ENCODE measurements at places on chromosomes 3 and 15. TPM values are rescaled to one million over a fixed set of nuclear protein-coding genes. Genes with fewer than 3 reads are reported as not detected.

Gene ASB14
- not detected for total RNA-seq

DNA sequence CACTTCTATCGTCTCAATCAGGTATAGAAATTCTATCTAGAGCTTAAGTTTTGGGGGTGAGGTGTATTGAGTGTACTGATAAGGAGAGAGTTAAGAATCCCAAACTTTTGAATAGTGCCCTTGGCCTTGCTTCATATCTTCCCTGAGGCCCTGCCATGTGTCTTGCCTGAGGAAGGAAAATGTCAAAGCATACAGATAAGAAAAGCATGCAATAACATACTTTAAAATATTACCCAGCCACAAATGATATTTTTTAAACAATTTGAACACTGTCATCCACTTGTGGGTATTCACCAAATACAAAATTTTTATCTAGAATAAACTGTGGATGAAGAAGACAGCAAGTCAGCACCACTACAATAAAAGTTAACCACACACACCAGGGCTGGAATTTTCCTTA lies 631.0 kb upstream of the ALCAM start:
- no peak for DNase-seq

DNA sequence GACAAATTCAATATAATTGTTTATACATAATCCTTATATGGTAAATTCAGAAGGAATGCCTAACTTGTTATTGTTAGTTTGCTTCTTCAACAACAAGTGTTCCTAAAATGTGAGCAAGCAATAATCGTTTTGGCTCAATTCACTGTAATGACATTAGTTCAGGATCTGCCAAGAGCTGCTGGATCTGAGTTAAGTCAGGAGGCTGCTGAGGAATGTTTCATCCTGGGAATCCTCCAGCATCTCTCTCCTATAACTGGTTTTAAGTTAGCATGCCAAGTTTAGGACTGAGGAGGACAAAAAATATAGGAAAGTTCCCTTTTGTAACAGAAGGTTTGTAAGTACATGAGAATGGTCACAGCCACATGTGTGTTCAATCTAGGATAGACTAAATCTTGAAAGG lies 4.9 kb upstream of the GTF2A2 start:
- no peak for DNase-seq

GRCh38 chr15:100332231-100332630 lies 9.5 kb downstream of the ADAMTS17 start:
- no peak for DNase-seq

DNA sequence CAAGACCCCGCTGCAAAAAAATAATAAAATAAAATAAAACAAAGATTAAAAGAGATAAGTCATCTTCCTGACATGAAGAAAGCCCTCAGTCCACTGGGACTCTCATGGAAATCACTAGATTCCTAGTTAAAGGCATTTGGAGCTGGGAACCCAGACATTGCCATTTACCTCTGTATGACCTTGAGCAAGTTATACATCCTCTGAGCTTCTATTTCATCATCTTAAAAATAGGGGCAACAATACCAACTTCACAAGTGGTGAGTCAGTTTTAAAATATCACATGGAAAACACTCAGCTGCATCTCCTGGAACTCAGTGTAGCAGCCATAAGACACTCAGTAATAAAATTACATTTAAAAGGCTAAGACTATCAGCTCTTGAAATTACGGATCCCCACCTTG lies 334.8 kb downstream of the ERC2 start:
- DNase-seq: no peak

Gene MB21D2
- total RNA-seq: 34.1 TPM

DNA sequence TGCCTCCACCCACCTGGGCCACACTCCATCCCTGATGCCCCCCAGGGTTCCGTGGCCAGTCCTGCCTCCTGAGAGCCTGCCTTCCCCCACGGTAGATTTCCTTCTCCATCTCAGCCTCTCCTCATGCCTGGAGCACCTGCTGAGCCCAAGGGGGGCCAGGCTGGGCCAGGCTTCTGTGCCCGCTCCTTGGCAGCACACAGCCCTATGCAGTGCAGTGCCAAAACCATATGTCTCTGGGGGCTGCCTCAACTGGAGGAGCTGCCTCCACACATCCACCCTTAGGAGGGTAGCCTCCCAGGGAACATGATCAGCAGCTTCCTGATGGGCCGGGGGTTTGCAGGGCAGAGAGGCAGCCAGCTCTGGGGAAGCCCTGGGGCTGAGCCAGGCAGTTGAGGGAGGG lies 24.6 kb upstream of the GATA2 start:
- no peak for DNase-seq

- no peak for DNase-seq
These were observed 29.2 kb downstream of the MYO5A start for GRCh38 chr15:52499506-52499905.

DNA sequence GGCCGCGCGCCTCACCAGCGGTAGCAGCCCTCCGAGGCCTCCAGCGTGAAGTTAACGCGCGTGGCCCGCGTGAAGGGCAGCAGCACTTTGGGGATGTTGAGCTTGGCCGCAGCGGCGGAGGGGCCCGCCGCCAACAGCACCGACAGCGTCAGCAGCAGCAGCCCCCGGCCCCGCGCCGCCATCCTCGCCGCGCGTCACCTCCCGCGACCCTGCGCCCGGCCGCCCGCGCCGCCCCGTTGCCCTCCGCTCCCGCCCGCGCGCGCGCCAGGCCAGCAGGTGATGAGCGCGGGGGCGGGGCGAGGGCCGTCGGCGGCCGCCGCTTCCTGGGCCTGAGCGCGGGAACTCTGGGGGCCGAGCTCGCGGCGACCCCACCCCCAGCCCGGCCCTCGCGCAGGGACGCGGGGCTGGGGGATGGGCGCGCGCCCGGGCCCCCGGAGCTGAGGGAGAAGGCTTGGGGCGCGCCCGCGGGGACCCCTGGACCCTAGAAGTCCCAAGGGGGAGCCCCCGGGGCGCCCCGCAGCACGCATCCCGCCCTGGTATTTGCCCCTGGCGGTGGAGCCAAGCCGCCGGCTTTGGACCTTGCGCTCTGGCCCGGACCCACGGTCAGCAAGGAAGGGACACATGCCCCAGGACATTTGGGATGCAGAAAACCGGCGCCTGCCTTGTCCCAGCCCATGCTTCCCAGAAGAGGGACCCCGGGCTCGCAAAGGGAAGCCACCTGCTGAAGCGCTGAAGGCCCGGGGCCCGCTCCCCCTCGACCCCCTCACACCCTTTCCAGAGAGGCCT lies at the start of gene NUP210:
Gene NUP210 (minus strand): TSS at position 278 of the 786 bp plus-strand sequence. CDS start 96 bp downstream, at position 182.
- DNase-seq: peak; percentile 86

DNA sequence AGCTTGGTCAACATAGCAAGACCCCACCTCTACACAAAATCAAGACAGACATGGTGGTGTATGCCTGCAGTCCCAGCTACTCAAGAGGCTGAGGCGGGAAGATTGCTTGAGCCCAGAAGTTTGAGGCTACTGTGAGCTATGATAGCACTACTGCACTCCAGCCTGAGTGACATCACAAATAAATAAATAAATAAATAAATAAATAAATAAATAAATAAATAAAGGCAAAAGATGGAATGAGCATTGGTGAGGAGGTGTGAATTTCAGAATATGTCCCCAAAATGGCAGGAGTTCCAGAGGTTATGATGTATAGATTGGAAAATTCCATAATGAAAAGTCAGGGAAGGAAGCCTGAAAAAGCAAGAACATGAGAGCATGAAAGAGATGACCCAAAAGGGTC lies 249.9 kb downstream of the MEX3B start:
- no peak for DNase-seq

GRCh38 chr3:69491975-69492374 lies 106.1 kb upstream of the FRMD4B start:
- DNase-seq: no peak

DNA sequence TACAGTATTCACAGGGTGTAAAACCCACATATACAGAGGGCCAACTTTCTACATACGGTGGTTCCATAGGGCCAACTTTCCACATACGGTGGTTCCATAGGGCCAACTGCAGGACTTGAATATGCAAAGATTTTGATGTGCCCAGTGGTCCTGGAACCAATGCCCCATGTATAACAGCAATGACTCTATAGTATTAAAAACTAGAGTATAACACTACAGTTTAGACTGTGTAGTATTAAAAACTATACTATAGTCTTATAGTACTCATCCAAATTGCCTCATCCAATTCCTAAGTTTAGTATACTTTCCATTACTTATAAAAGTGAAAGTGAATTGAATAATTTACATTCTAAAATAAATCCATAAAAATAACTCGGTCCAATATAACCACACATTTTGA lies 75.9 kb downstream of the GSK3B start:
- DNase-seq: no peak

DNA sequence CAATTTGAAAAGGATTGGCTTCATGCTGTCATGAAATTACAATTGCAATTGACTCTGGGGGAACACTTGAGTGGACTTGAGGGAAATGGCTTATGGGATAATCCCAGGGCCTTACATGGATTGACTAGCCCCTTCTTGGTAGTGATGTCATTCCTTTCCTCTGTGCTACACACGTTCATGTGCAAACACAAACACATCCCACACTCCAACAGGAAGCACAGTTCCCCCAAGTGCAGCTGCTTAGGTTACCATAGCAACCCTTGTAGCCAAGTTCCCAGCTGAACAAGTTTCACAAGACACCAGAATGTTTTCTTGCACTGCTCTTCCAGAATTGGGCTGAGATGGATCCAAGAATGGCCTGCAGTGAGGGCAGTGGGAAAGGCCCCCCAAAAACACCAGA lies 217.0 kb downstream of the ZNF621 start:
- DNase-seq: no peak

Gene WNT5A
- total RNA-seq: 4.0 TPM

DNA sequence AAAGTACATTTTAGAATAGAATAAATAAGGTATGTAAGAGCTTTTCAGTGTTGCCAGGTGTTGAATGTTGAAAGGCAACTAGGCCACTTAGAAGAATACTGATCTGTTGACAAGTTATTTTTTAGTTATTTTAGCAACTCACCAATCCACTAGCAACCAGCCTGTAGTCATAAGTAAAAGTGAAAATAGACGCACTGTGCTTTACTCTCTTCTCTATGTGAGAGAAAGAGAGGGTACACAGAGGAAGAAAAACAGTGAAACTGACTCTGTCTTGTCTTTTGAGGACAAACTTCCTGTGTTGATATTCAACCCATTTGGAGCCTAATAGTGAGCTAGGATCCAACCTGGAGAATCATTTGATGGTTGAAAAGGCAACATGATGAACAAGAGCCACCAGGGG lies 327.1 kb upstream of the GOLIM4 start:
- DNase-seq: peak; percentile 27

- DNase-seq: no peak
These were observed 43.5 kb downstream of the RAB8B start for GRCh38 chr15:63232943-63233342.

DNA sequence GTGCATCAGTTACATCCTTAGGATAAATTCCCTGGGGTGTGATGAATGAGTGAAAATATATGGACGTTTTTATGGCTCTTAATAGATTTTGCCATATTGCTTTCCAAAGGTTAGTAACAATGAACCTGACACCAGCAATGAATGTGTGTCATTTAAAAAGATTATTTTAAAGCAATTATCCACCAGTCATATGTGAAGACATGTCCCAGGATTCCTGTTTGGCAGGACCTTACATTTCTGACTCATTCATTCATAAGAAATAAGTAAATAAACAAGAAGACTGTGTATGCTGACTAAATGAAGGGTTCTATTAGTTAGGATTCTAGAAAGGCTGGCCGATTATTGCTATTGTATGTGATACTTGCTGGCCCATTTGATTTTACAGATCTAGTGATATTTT lies 201.5 kb downstream of the SOX2 start:
- no peak for DNase-seq

GRCh38 chr3:11878837-11879236 lies 32.2 kb upstream of the TAMM41 start:
- peak; percentile 36 for DNase-seq

Gene SLC9C1
- total RNA-seq: 0.97 TPM

Gene GOLGA8J
- not detected for total RNA-seq

Gene GPR62
- total RNA-seq: 0.38 TPM

DNA sequence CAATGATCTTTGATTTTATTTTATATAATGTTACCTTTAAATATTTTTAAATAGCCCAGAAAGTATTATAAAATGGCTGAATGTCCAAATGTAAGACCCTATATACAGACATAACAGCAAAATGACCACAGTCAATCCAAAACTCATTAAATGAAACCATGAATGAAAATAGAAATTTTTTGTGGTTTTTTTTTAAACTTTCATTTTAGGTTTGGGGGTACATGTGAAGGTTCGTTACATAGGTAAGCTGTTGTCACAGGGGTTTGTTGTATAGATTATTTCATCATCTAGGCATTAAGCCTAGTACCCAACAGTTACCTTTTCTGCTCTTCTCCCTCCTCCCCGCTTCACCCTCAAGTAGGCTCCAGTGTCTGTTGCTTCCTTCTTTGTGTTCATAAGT lies 108.8 kb downstream of the FAIM start:
- no peak for DNase-seq

GRCh38 chr15:50218691-50219090 lies 36.7 kb downstream of the SLC27A2 start:
- no peak for DNase-seq

Gene ZNF502
- total RNA-seq: 4.7 TPM

DNA sequence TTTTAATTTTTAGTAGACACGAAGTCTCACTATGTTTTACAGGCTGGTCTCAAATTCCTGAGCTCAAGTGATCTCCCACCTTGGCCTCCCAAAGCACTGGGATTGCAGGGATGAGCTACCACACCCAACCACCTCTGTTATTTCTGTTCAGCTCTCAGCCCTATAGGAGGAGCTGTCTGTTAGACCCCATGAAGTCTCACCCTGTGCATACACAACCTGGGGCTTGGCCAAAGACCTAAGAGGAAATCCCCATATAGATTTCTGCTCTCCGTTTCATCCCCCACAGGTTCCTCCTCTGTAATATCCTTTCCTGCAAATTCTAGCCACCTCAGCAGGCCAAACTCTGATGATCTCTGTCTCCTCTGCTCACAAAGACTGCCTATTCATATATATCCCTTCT lies 56.6 kb upstream of the CTDSPL2 start:
- peak; percentile 49 for DNase-seq

Gene STAB1
- total RNA-seq: 3.0 TPM

DNA sequence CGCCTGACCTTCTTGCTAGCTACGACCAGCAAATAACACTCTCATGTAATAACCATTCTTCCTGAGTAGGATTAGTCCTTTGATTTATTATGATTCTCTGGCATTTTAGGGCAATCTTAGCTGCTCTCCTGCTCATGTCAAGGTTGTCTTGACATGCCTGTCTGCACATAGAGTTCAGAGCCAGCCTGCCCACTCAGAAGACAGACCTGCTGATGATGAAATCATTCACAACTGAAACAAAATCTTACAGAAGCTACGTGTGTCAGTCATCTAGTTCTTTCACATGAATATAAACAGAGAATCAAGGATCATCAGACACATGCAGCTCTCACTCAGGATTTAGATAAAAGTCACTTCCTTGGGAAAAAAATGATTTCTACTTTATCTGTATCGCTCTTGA lies 173.6 kb upstream of the LYSMD4 start:
- no peak for DNase-seq

DNA sequence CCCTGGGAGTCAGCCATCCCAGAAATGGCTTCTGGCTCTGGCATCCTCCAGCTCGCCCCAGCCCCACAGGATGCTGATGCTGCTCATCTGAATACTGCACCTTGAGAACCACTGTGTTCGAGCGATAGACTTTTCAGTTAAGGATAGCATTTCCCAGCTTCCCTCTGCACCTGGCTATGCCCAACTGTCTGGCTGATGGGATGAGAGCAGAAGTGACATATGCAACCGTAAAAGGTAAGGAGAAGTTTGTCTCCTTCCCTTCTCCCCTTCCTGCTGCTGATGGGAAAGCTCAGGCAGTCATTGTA lies 9.7 kb upstream of the HHATL start:
- no peak for DNase-seq

GRCh38 chr15:32651229-32651837 lies 9.8 kb downstream of the SCG5 start:
- DNase-seq: peak; percentile 86
